ENCODE measurements at places on chromosomes 2 and 18.

DNA sequence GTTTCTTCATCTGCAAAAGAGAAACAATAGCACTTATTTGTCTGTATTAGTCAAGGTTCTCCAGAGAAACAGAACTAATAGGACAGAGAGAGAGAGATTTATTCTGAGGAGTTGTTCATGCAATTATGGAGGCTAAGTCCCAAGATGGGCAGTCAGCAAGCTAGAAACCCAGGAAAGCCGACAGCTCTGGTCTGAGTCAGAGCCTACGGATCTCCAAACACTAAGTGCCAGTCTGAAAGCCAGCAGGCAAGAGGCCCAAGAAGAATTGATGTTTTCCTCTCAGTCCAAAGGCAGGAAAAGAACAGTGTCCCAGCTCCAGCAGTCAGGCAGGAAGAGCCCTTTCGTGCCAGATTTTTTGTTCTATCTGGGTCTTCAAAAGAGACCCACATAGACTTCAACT, 36.5 kb upstream of the SLC66A3 start:
- no peak for DNase-seq

DNA sequence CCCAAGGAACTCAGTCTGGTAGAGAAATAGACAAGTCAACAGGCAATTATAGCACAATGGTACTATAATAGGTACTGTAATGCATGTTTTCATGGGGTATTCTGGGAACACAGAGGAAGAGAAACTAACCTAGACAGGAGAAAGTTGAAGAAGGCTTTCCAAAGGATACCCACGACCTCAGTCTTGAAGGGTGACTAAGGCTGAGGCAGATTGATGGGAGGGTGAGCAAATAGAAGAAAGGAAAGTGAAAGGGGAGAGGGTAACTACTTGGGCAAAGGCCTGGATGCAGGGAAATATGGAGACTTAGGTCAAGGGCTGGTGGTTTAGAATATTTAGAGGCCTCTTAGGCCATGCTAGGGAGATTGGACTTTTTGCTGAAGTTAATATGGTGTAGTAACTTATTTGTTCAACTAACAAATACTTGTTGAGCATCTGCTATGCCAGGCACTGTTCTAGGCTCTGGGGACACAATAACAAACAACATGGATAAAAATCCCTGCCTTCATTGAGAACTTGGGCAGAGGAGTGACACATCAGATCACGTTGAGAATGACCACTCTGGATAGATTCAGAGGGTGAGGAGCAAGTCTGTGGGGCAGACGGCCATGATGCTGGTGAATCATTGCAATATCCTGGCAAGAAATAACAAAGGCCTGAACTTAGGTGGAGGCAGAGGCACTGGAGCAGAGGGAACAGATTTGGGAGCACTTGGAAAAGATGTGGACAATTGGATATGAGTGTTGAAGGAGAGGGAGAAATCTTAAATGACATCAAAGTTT, 56.4 kb downstream of the PLB1 start:
- DNase-seq: peak; percentile 28

DNA sequence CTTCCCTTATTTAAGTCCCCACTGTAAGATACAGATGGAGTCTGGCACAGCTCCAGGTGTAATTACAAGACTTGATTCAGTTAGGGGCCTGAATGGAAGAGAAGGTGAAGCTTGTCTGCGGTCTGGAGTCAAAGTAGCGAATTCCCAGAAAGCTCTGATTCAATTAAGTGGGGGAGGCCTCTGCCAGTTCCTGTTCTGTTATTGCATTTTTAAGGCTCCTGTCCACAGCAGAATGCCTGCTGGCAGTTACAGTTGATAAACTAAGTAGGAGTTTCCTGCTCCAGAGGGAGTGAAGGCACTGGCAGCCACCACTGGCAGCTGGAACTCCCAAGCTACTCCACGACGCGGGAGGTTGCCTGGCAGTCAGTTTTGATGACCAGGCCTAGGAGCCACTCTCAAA, 181.1 kb downstream of the SOCS6 start:
- no peak for DNase-seq

GRCh38 chr2:159267921-159268320, 18.6 kb downstream of the WDSUB1 start:
- no peak for DNase-seq

DNA sequence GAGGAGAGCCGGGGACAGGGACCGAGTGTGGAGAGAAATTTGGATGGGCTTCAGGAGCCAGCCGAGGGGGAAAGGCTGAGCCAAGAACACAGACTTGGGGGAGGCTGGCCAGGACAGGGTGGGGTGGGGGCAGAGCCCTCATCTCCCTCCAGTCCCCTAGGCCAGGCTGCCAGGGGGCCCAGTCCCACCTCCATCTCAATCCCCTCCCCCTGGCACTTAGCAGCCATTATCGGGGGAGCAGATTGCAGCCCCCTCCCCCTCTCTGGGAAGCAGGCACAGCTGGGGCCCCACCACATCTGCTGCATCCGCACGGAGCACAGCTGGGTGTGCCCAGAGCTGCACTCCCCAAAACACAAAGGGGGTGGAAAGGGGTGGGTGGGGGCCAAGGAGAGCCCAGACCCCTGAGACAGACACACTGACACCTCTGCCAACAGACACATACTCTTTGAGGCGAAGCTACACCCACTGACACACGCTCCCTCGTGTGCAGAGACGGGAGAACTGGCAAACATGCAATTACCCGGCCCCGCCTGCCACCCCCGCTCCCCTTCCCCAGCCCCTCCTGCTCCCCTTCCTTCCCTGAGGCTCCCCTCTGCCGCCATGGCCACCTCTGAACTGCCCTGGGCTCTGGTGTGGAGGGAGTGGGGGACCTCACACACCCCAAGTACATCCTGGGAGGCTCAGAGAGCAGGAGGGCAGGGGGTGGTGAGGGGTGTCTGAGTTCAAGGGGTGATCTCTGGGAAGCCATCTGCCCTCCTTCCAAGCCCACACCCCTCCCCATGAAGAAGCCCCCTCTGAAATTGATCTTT, 5.1 kb upstream of the ASIC4 start:
- no peak for DNase-seq
